ENCODE measurements at places on chromosomes 6 and 20.
A peak's percentile ranks its signal among the peaks of the same experiment; 100 is the strongest.

- DNase-seq = no peak
These were observed 49.7 kb downstream of the SYNE1 start for GRCh38 chr6:152587473-152587872.

- DNase-seq = no peak
These were observed 71.3 kb upstream of the SALL4 start for GRCh38 chr20:51873652-51874051.

- no peak for DNase-seq
These were observed 346.9 kb upstream of the JAG1 start for GRCh38 chr20:11020712-11021111.

- no peak for DNase-seq
These were observed 788 bp downstream of the TRIM40 start for GRCh38 chr6:30136570-30137286.

GRCh38 chr6:137904822-137905617, 38.0 kb downstream of the TNFAIP3 start:
- DNase-seq = no peak

DNA sequence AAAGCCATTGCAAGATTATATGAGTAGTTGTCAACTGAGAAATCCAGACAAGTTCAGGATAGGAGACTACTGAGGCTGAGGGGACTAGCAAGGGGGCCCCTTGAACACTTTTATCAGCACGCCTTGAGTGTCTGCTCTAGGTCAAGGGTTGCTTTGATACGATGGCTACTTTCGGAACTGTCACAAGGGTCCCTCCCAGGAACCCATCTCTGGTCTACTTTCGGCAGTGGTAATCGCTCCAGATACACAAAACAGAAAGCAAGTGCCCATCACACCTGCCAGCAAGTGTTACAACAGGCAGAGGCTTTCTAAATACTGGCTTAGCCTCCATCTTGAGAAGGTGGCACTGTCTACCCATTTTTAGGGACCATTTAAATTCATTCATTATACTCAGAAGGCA, 61.1 kb downstream of the GJA10 start:
- no peak for DNase-seq

DNA sequence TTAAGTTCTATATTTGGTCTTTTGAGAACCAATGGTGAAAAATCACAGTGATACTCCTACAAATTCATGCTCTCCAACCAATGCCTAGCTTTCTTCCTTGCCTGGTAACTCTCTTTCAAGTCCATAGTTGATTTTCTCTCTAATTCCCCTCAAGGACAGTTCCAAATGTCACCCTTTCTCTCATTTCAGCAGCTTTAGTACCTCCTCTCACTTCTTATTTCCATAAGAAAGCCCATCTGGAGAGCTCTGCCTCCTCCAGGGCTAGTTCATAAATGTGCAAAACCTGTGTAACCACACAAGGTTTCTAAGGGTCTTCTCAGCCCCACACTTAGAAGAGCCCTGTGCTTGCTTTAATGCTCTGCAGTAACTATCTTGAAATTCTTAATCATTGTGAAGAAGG, 155.4 kb upstream of the PLCB4 start:
- DNase-seq = no peak

DNA sequence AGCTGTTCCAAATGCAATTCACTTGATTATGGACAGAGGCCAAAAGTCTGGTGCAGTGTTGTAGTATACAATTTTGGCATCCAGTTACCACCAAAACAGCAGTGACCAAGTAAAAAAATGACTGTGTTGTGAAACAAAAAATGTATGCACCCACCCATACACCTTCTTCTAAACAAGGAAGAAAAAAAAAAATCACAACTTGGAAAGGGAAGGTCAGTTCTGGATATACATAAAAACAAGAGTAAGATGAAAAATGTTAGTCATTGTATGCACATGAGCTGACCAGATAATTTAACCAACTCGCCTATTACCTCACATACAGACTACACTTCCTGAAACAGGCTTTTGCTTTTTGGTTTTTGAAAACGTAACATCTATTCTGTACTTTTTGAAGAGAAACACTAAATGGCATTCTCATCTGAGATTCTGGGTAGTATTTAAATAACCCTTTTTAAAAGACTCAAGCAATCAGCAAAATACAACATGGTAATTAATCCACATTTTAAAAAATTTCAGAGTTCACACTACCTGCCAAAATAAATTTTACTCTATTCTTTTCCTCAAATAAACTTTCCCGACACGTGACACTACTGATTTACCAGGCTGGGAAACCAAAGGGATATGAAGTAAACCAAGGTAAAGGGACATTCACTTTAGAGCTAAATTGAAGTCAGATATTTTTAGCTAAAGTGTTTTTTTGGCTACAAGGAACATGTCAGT, 141.6 kb upstream of the SHLD1 start:
- no peak for DNase-seq

GRCh38 chr6:130945401-130945919, 117.6 kb downstream of the EPB41L2 start:
- peak; percentile 53 for DNase-seq

DNA sequence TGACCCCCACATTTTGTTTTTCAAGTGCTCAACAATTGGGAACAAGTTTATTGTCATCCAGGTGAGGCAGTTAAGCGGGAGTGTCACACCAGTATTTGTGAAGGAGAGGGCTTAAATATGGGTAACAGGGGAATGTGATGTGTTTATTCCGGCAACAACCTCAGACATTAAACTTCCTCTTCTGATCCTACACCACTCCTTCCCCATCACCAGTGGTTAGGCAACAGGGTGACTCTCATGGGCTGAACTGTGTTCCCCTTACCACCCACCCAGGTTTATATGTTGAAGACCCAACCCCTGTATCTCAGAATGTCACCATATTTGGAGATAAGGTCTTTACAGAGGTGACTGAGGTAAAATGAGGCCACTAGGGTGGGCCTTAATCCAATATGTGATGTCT, 52.1 kb upstream of the RNF182 start:
- no peak for DNase-seq

GRCh38 chr6:24583463-24584381, 62.3 kb downstream of the KIAA0319 start:
- DNase-seq = peak; percentile 73

GRCh38 chr6:109309917-109310316, 72.3 kb downstream of the CD164 start:
- DNase-seq = no peak

Data from globus pallidus (tissue), 1 donor.